Left colon (tissue), 2 donors: ENCODE measurements at places on chromosomes 13 and 19. TPM values are rescaled to one million over a fixed set of nuclear protein-coding genes. Genes with fewer than 3 reads are reported as not detected.

The RASIP1 gene
- total RNA-seq, result 2.7 TPM

The CRX gene
- total RNA-seq, result not detected

The C19orf12 gene
- 16.2 TPM for total RNA-seq

The PRTN3 gene
- not detected for total RNA-seq

The SCN1B gene
- 4.1 TPM for total RNA-seq

The SH3GL1 gene
- 42.3 TPM for total RNA-seq

The HIF3A gene
- 12.0 TPM for total RNA-seq

The LRRC4B gene
- 0.89 TPM for total RNA-seq

The KIR2DL3 gene
- not detected for total RNA-seq

The DCLK1 gene
- 2.7 TPM for total RNA-seq

The ZNF260 gene
- total RNA-seq, result 6.6 TPM

The PEG3 gene
- 0.92 TPM for total RNA-seq

The RASGRP4 gene
- total RNA-seq, result 0.49 TPM

DNA sequence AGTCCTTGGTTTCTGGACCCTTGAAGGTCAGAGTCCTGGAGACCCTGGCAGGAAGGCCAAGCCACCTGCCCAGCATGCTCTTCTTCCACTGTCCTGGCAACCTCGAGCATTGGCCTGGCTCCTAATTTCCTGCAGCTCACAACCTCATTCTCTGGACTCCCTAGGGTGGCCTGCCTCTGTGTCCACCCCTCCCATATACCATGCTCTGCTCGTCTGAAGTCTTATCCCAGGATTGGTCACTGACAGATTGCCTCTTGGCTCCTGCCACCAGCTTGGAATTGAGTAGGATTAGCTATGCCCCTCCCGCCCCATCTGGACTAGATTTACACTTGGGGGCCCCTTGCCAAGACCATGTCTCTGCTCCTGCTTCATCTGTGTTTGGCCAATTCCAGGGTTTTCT lies 17.1 kb upstream of the WASF3 start:
- DNase-seq, result no peak

- no peak for DNase-seq
Measured at GRCh38 chr13:100148422-100148821, 59.5 kb downstream of the PCCA start.

DNA sequence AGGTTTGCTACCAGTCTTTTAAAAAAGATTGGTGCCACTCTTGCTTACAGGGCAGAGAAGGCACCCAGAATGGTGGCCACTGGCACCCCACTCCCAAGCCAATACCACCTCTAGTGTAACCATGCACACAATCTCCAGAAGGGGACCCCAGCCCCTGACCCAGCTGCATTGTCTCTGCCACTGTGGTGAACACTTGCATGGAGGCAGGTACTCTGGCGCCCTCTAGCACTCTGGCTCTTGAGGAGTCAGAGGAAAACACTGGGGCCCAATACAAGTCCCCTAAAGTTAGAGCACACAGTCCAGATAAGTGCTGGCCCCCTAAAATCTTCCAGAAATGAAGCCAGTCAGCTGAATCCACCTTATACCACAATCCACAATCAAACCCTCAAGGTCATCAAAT lies 6.0 kb downstream of the ERVV-1 start:
- no peak for DNase-seq

- DNase-seq, result peak; percentile 17
Measured at GRCh38 chr19:16001481-16002312, 52.9 kb downstream of the OR10H4 start.

- DNase-seq, result no peak
Measured at GRCh38 chr19:28737021-28737895, 475.7 kb downstream of the UQCRFS1 start.

- DNase-seq, result no peak
Measured at GRCh38 chr13:26253262-26253786, 605 bp upstream of the CDK8 start.

GRCh38 chr19:367561-367960 lies 23.0 kb upstream of the MIER2 start:
- no peak for DNase-seq

- DNase-seq, result no peak
Measured at GRCh38 chr19:2973229-2973628, 4.1 kb upstream of the TLE6 start.

- DNase-seq, result no peak
Measured at GRCh38 chr19:4537953-4538600, 1.8 kb downstream of the LRG1 start.

- DNase-seq, result no peak
Measured at GRCh38 chr13:113112893-113113845, 7.6 kb downstream of the F7 start.

- no peak for DNase-seq
Measured at GRCh38 chr19:29705706-29706105, 9.4 kb downstream of the C19orf12 start.

DNA sequence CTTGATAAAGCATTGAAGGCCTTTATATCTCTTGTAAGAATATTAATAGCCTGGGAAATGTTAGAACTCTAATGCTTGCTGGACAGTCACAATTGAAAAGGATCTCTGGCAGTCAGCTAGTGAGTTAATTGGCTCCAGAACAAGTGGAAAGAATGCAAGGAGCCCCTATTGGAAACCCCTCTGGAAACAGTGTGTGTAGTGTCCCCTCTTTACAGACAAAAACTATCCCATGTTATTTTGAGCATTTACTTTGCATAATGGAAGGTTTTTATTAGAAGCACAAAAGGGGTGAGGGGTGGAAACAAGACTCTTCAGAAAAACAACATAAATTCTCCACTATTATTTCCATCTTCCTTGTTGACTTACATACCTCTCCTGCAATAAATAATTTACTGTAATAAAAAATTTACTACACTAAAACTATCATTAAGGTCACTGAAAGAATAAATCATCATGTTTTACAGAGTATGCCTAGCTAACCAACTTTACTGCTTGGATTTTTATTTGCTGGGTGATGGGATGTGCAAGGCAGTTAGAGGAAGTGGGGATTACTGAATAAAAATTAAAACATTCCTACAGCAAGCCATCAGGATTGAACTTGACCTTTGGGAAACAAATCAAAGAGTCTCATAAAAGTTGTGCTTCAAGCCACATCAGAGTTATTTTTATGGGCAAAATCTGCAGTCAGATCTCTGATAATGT lies 610.4 kb downstream of the TBC1D4 start:
- DNase-seq, result no peak

DNA sequence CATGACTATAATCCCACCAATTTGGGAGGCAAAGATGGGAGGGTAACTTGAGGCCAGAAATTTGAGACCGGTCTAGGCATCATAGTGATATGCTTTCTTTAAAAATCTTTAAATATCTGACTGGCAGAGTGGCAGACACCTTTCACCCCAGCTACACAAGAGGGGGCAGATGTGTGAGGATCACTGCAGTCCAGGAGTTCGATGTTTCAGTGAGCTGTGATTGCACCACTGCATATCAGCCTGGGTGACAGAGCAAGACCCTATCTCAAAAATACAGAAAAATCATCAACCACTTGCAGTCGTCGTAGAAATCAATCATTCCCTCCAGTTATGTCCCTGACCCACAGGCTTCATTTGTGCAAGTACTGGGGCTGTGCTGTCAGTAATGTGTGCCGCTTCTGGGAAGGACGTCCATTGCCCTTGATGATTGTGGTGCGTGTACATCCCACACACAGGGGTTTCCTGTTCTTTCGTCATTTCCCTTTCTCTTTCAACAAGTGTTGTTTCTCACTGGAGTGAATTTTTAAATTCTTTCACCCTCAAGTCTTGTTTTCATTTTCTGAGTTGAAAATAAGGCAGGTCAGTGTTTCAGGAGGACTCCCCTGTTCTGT lies 1.4 kb downstream of the LGALS14 start:
- DNase-seq, result no peak

DNA sequence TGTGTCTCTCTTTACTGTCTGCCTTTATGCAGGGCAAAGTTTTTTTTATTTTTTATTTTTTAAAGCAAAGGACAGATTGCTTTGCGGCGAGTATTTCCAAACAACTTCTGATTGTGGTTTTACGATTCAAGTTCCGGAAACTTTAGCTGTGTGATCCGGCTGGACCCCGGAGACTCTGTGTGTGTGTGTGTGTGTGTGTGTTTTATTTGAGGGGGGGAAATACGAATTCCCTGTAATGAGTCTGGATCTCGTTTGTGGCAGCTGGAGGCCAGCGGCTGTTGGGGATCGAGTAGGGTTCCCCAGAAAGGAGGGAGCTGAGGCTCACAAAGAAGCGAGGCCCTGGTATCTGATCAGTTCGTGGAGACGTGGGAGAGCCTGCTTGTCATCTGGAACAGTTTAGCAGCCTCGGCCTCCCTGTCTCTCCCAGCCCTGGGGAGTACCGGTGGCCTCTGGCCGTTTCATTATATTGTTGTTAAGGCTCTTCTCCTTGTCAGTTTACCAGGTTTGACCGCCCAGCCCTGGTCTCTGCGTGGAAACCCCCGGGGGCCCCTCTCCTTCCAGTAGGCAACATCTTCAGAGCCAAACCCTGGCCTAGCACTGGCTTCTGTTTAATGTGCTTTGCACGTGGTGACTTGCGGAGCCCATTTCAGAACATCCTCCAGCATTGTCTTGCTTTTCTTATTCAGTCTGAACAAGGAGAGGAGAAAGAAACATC lies 1.3 kb downstream of the FARP1 start:
- peak; percentile 15 for DNase-seq

DNA sequence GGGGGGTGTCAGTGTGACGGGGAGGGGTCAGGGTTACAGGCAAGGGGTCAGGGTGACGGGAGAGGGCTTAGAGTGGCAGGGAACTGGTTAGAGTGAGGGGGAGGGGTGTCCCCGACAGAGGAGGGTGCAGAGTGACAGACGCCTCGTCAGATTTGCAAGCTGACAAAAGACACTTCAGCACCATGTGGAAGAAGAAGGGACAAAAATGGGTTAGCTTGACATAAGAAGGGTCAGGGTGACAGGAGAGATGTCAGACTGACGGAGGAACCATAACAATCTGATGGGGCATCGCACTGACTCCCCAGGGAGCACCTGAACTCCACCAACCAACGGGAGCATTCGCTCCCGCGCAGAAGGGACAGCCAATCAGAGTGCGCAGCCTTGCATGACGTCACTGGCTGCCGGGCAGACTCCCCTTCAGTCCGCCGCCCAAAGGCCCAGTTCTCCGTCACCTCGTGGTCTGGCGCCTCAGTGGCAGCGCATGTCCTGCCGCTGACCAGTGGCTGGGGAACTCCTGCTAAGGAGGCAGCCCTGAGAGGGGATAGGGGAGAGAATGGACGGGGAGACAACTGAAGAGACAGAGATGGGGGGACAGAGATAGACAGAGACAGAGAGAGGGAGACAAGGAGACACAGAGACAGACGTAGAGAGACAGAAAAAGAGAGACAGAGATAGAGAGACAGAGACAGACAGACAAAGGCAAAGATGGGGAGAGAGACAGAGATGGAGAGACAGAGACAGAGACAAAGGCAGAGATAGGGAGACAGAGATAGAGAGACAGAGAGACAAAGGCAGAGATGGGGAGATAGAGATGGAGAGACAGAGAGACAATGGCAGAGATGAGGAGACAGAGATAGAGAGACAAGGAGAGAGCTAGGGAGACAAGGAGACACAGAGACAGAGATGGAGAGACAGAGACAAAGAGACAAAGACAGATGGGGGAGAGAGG lies 30.2 kb downstream of the C19orf81 start:
- peak; percentile 51 for DNase-seq

- peak; percentile 55 for DNase-seq
Measured at GRCh38 chr19:40542202-40542859, 34.3 kb upstream of the SHKBP1 start.

GRCh38 chr13:112522578-112522977 lies 65.4 kb downstream of the TUBGCP3 start:
- no peak for DNase-seq

- DNase-seq, result no peak
Measured at GRCh38 chr13:91714855-91715254, 316.4 kb downstream of the GPC5 start.

GRCh38 chr13:43433691-43434141 lies 353.1 kb downstream of the ENOX1 start:
- DNase-seq, result no peak

DNA sequence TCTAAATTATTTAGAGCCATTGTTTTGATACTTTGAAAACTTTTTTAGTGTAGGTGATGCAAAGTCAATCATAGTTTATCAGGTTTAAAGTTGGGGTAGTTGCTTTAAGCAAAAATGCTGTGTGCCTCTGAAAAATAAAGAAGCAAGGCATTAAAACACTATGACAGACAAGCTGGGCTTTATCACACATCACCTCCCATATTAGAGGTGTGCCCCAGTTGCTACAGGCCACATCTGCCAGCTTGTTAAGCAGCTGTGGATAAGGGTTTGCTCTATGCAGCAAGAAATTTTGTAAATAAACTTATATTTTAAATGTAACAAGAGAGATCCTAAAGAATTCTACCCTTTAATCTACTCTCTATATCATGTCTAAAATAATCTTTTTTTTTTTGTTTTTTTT lies 255.8 kb downstream of the B3GLCT start:
- DNase-seq, result no peak

DNA sequence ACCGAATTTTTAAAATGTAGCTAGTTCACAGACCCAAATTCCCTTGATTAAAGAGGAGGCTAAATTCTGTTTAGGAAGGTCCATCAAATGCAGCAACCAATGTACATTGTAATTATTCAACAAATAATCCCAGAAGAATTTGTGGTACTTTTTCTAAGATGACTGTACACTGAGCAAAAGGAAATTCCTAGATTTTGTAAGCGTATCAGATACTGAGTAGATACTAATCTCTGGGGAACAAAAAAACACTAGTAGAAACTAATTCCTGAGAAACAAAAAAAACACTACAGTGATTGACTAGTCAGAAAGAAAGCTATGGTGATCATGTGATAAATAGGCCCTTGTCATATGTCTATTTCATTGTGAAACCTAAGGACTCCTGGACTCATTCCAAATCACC lies 246.1 kb downstream of the PCDH17 start:
- no peak for DNase-seq

GRCh38 chr13:44423824-44424223 lies 50.2 kb downstream of the SERP2 start:
- DNase-seq, result no peak

GRCh38 chr13:112078216-112078615 lies 11.3 kb downstream of the SOX1 start:
- DNase-seq, result no peak

DNA sequence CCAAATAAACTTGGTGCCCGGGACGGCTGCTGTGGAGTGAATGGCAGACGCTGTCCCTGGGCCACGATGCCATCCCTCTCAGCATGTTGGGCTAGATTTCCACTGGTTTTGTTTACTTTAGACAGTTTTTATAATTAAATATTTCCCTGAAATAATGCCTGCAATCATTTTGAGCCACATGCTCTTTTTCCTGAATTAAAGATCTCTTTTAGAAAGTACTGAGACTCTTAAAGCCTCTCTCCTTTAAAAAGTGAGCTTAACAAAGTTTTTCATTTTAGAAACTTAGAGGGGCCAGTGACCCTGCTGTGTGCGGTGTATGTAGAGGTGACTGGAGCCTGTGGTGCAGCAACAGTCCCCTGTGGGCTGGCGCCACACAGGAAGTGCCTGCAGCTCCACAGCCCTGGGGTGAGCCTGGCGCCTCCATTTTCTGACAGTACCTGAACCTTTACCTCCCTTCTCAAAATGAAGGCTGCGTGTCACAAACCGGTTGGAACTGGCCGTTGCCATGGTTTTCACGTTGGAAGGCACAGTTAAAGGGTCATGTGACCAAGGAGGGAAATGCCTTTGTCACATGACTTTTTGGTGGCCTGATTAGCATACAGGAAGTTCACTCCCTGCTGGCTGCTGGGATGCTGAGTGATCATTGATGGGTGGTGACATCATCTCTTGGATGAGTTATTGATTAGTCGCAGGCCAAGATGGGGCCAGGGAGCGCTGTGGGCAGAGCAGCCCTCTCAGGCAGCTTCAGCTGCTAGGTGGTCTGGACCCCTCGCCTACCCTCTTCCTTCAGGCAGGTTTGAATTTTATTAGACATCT lies 26.3 kb downstream of the TSSK6 start:
- peak; percentile 85 for DNase-seq

GRCh38 chr13:100512422-100512821 lies 76.2 kb downstream of the GGACT start:
- no peak for DNase-seq
